ENCODE measurements at places on chromosomes 7 and 10.

DNA sequence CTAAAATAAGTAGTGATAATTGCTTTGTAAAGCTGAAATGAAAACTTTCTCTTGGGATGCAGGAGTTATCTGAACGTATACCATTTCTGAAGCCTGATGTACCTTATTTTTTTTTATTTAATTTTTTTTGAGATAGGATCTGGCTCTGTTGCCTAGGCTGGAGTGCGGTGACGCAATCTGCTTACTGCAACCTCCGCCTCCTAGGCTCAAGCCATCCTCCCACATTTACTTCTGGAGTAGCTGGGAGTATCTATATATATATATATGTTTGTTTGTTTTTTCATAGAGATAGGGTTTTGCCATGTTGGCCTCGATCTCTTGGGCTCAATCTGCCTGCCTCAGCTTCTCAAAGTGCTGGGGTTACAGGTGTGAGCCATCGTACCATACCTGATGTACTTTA lies 2.4 kb downstream of the PMPCB start:
- DNase-seq: no peak

GRCh38 chr7:37434529-37434928 lies 14.1 kb downstream of the ELMO1 start:
- DNase-seq: no peak

DNA sequence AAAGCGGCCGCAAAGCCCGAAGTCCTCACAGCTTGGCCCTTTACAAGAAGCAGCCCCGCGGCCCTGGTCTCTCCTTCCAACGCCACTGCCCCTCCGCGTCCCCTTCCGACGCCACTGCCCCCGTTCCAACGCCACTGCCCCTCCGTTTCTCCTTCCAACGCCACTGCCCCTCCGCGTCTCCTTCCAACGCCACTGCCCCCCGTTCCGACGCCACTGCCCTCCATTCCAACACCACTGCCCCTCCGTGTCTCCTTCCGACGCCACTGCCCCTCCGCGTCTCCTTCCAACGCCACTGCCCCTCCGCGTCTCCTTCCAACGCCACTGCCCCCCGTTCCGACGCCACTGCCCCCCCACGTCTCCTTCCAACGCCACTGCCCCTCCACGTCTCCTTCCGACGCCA lies 33.1 kb downstream of the AP5Z1 start:
- DNase-seq: no peak

DNA sequence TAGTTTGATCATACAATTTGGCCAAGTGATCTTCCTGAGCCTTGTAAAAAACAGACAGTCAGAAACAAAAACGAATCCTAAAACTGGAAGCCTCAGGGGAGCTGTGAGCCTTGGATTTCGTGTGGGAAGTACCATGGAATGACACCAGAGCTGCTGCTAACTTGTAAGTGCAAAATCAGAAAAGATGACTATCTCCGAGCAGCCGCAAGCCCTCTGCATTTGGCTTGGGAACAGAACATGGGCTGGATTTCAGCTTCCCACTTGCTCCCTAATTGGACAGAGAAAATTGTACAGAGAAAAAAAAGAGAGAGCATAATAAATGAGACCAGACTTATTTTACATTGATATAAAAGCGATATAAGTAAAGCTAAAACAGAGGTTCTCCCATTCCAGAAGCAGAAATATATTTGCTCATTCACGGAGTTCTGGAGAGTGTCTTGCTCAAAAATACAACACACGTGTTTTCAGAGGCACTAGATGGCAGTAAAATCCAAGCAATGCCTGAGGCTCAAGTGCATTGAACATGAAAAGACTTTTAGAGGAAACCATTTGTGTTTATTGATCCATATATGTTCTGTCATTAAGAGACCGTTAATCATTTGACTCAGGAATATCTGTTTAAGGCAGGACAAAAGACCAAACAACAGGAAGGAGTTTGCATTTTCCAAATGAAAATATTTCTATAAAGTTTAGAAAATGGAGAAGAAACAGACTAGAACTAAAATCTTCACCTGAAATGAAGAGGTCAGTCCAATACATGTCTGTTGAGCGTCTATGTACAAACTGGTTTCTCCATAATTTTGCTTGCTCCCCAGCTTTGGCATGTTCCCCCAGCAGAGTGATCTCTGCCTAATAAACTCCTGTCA lies 78.3 kb upstream of the SLC26A5 start:
- no peak for DNase-seq

GRCh38 chr7:140920745-140921144 lies 4.0 kb downstream of the BRAF start:
- DNase-seq: no peak

DNA sequence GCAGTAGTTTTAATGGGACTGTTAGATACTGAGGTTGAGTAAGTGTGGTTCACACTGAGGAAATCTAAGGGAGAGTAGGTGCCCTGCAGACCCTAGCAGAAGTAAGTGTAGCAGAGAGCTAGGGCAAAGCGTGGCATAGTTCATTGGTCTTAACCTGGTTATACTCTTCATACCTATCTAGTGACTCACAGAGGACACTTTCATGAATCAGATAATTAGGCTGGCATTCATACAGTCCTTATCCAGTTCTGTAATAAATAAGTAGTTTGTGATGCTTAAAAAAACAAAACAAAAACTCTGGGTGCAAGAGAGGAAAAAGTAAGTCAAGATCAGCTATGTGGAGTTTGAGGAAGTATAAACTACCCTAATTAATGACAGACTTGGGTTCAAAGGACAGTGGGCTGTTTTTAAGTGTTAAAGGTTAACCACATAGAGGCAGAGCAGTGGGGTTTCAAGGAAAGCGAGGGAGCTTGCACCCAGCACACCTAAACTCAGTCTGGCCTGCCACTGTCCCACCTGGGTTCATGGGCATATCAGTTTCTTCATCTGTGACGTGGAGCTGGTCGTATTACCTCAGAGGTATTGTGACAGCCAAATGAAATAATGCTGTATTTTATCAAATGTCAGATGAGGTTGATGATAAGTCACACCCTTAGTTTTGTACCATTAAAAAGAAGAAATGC lies 27.1 kb downstream of the LMTK2 start:
- no peak for DNase-seq

- no peak for DNase-seq
These were observed 871.8 kb downstream of the IPMK start for GRCh38 chr10:57395923-57396322.

GRCh38 chr7:13920053-13920697 lies 69.3 kb downstream of the ETV1 start:
- no peak for DNase-seq

DNA sequence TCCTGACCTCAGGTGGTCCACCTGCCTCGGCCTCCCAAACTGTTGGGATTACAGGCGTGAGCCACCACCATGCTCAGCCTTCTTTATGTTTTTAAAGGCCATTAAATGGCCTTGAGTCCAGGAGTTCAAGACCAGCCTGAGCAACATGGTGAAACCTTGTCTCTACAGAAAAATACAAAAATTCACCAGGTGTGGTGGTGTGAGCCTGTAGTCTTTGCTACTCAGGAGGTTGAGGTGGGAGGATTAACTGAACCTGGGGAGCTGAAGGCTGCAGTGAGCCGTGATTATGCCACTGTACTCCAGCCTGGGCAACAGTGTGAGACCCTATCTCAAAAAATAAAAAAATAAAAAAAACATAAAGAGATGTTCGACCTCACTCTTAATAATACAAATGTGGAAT lies 11.0 kb downstream of the SMO start:
- no peak for DNase-seq

DNA sequence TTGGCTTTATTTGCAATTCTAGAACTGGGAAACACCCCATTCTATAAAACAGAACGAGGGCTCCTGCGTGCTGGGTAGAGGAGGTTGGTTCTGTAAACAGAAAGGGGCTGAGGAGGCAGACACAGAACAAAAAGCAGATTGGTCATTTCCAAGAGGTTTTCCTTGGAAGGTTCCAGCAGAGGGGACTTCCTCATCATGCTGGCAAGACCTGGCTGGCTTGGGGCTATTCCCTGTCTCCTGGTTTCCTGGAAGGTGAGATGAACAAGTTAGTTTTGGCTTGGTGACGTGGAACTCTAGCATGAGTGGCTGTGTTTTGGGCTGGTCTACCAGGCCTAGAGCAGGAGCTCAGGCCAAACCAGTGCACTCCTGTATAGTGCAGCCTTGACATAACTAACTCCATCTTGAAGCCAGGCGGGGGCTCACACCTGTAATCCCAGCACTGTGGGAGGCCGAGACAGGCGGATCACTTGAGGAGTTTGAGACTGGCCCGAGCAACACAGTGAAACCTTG lies 26.1 kb upstream of the DNAJB6 start:
- DNase-seq: no peak

DNA sequence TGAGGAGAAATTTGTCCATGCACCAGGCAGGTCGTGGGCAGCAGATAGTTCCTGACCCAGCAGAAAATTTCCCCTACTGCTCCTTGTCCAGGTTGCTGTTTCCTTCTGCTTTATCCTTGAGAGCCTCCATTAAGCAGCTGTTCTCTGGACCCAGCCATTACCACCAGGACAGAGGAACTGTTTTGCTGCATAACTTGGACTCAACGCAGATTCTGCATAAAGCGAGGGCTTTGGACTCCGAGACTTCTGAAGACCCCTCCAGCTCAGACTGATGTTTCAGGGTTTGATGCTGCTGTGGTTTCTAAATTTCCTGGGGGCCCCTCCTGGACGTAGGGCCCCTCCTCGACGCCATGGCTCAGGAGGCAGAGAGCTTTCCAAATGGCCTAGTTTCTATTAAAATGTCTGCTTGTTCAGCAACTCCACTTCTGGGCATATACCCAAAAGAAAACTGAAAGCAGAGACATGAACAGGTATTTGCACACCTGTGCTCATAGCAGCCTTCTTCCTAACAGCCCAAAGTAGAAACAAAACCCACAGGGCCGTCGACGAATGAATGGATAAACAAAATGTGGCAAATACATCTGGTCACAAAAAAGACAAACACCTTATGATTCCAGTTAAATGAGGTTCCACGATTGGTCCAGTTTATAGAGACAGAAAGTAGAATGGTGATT lies 28.3 kb upstream of the LMTK2 start:
- no peak for DNase-seq

- no peak for DNase-seq
These were observed 72.1 kb upstream of the STARD3NL start for GRCh38 chr7:38105874-38106483.

DNA sequence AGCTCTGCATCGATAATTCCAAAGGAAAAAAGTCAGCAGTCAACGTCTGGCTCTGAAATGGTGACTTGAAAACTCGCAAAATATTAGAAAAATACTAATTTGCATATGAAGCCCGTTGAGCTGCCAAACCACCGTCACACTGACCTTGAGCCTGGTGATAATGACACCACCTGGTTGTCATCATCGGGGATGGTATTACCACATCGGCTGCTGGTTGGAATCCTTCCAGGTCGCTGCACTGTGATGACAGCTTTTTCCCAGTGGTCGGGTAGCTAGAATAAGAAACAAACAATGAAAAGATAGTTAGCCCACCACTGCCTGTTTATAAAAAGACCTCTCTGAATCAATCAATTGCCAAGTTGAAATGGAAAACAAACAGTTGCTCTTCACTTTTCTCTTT lies 41.6 kb downstream of the LAMB1 start:
- DNase-seq: no peak

DNA sequence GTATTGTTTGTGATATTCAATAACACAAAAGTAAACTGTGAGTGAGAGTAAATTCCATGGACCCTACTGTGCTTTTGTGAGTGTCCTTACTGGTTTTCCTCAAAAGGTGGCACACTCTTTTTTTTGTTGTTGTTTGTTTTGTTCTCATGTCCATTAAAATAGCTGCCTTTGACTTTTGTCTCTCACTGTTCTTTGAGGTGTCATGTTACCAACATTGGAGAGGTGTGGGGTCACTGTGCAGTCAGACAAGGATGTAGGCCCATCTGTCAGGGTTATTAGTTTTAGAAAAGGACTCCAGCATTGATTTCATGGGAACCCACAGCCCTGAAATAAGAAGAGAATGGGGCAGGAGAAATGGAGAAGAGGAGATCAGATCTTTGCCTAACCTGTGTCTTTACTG lies 383.1 kb downstream of the SORCS3 start:
- no peak for DNase-seq

GRCh38 chr7:129889133-129889844 lies 63.5 kb downstream of the UBE2H start:
- DNase-seq: no peak

DNA sequence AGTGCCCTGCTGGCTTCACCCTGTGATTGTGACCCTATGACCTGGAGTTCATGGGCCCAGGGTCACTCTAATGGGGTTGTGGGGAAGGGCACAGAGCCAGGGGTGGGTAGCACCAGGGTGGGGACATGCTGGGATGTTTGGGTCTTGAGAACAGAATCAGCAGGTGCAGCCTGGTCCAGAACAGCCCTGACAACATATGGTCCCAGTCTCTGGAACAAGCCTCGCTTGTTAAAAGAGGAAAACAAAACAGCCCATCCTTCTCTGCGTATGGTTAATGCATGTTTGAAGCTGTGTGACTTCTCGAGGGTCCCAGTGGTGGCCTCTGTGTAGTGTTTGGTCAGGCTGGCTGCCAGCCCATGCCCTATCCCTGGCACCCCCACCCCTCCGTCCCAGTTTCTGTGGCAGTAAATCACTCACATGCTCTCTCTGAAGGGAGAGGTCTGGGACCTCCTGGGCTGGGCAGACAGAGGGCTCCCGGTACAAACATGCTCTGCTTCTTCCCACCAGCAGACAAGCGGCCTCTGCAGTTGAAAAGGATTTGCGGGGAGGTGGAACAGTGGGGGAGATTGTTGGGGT lies 79.4 kb downstream of the FAM241B start:
- no peak for DNase-seq

- no peak for DNase-seq
These were observed 51.8 kb downstream of the ANLN start for GRCh38 chr7:36441344-36442022.

DNA sequence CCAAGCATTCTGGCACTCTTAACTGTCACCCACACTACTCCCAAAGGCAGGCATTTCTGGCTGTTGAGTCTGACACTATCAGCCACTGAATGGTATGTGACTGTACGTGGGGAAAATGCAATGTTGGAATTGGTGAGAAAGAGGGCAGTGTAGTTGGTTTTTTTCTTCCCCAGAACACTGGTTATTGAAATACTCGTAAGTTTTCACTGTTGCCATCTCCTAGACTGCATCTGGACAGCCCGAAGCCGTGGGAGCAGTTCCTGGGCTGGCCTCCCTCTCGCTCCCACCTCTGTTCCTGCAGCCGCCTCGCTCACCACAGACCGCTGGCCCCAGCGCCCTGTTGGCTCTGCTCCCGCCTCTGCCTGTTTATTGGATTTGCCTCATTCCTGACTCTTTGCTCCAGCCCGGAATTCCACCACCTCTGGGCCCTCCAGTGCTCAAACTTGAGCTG lies 5.7 kb downstream of the PLCE1 start:
- DNase-seq: no peak

DNA sequence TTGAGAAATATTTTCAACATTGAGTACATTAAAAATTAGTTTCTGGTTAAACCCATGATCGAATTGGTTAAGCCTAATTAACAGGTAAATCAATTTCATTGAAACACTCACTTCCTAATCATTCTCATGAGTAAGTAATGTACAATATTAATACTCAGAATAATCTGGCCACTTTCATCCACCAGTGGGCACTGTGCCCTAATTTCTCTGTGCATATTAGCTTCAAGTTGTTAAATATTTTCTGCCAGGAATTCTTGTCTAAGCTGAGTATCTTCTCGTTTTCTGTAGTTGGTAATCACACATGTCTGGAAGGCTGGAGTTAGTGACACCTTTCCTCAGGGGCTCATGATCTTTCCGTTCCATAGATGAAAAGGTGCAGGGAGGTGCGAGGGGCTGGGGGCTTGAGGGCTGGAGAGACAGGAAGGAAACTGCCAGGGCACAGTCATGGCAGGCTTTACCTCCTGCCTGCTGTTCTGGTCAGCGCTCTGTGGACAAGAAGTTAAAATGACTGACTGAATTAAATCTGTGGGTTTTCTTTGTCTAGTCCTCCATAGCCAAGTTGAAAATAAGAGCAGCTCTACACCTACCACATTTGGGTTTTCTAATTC lies 71.9 kb downstream of the WIPF3 start:
- DNase-seq: no peak

All from activated CD4-positive, CD25-positive, alpha-beta regulatory T cell (primary cell).